NCI-H526 treated with DMSO at 0.1 percent for 48 hours (cell line): ENCODE measurements at places on chromosomes 4 and X.

DNA sequence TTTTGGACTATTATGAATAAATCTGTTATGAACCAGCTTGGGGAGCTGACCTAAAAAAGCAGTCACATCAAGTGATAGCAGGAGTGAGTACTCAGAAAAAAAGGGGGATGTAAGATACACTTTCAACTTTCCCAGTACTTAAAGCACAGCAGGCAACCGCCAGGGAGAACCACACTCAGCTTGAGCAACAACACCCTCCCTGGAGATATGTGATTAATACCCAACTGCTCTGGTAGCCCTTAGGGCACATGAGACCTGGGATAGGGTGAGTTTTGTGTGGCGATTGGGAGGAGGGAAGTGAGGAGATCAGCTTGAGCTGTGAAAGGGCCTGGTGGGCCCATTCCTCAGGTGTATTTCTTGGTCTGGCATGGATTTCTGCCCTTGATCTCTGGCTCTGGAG lies 220.3 kb upstream of the SFRP2 start:
- DNase-seq = no peak

GRCh38 chr4:168291242-168291641 lies 27.3 kb downstream of the DDX60 start:
- no peak for DNase-seq

- DNase-seq = no peak
Measured at GRCh38 chrX:149516604-149517003, 11.5 kb upstream of the IDS start.

DNA sequence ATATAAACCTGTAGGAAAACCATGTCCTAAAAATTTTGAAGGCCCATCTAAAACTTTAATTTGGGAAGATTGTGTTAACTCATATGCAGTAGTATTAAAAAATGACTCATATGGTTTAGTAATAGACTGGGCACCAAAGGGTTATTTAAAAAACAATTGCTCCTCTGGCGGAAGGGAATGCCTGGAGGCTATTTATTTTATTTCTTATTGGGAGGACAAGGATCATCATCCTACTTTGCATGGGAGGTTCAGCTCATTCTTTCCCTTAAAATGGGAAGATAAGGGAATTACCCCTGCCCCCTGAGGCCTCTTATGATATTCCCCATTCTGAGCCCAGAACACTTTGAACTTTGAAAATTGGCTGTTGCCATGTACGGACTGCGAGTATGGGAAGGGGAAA lies 29.7 kb upstream of the MGST2 start:
- no peak for DNase-seq

DNA sequence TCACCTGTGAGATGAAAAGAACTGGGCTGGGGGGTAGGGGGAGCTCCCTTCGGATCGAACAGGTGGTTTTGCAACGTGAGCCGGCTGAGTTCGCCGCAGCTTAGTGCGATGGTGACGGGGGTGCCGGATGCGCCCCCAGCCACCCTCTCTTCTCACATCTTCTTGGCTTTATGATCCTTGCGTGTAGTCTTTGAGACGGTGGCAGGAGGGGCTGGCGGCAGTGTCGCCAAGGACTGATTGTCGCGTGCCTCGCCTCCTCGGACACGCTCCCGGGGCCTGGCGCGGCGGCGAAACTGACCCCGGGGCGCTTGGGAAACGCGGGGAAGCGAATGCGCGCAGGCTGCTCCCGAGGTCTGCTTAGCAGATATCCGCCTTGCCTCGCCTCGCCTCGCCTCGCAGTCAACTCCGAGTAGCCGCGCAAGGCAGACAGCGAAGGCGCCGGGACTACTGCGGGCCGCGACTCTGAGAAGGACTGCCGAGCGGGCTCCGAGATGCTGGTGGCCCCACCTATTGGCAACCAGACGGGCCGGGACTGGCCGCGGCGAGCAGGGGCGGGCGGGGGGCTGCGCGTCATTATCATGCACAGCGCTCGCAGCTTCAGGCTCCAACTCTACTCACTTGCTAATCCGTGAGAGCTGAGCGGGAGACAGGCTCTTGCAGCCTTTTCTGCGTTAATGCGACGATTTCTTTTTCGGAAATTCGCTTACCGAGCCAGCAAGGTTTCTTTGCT lies 1.5 kb downstream of the GRID2 start:
- DNase-seq = peak; percentile 26

GRCh38 chr4:31068257-31069075 lies 348.3 kb downstream of the PCDH7 start:
- no peak for DNase-seq

- peak; percentile 96 for DNase-seq
Measured at GRCh38 chr4:3201718-3202702, 46.9 kb upstream of the MSANTD1 start.

DNA sequence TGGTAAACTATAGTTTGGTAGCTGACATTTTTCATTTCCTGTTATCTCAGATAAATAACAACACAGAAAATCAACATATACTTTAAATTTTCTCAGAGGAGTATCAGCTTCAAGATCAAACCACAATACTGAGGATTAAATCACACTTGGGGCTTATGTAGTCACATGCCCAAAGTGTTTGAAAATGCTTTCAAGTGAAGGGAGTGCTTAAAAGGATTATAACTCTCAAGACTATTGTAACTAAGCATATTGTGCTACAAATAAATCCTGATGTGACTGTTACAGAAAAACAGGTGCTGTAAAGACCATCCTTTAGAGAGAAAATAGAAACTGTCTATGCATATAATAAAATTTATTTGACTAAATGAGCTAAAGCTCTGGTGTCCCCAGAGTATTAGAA lies 887.6 kb downstream of the ADGRL3 start:
- no peak for DNase-seq

DNA sequence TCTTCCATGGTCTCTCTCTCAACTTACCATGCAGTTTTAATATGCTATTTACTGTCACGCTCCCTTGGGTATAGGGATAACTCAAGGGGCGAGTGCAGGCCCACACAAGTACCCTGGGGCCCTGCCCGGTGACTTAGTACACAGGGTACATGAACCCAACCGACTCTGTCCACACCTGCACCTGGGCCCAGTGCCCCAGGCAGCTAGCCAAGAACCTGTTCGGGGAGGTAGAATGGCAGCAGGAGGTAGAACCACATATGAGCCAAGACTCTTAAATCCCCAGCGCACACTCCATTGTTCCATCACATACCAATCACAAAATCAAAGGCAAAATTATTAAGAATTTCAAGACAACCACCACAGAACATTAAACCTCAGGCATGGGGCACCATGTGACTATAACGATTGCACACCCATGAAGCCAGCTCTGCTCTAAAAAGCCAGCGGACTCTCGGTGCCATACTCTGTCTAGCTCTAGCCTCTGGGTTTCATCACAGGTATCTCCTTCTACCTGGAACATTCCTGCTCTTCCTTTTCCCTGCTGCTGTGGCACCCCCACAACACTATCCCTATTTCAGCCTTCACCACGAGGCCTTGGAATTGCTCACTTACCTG lies 14.6 kb downstream of the PHF8 start:
- peak; percentile 68 for DNase-seq

DNA sequence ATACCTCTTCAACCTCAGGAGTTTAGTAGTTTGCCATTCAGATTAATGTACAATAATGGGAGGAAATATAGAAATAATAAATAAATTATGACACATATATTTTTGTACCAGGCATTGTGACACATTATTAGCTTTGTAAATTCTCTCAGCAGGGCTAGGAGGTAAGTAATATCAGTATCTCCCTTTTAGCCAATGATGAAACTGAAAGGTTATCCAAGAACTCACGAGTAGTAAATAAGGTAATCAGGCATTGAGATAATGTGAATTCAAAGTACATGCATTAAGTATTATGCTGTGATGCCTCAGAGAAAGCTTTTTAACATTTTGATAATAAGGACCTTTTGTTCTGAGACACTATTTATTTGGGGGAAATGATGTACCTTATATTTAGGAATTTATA lies 5.3 kb upstream of the ARAP2 start:
- no peak for DNase-seq

- no peak for DNase-seq
Measured at GRCh38 chr4:156729416-156729815, 242.2 kb downstream of the PDGFC start.

DNA sequence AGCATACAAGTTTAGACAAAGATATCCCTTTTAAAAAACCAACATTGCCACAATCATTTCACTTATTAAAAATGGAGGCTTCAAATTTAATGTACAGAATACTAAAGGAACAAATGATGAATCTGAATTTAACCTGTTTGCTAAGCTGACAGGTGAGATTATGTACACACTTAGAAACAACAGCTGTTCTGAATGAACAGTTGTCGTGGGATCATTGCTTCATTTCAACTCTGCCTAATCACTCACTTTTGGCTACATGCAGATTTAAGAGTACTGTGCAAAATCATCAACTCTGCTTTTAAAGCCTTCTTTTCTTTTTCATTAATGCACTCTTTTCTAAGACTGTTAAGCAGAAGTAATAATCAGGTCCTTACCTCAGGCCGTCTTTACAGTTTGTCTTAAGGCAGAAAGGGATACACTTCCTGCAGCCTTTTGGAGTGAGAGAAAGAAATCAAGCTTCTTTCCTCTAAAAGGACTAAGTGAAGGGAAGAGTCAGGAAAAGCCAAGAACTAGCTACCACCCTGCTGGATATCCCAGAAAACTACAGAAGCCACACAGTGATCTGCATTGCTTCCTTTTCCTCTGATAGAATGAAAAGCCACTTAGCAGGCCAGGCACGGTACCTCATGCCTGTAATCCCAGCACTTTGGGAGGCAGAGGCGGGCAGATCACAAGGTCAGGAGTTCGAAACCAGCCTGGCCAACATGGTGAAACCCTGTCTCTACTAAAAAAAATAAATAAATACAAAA lies 54.7 kb upstream of the NPNT start:
- no peak for DNase-seq

GRCh38 chrX:41670112-41670511 lies 18.7 kb upstream of the GPR34 start:
- no peak for DNase-seq

DNA sequence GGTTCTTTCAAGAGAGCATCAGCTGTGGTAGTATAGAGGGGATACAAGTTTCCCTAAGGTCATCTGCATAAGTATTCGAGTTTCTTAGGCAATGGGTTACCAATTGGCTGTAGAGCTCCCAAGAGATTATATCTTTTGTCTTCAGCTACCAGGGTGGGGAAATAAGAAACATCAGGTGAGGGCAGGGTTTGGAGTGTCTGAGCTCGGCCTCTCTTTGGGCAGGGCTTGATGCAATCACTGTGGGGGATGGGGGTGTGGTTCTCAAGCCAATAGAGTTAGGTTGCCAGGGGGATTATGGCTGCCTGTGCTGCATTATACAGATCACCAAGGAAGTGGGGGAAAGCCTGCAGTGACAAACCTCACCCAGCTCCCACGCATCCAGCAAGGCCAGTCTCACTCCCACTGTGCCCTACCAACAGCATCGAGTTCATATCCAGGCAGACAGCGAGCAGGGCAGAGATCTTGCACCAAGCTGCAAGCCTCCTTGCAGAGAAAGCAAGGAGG lies 172.1 kb upstream of the MAGEE2 start:
- DNase-seq = no peak

DNA sequence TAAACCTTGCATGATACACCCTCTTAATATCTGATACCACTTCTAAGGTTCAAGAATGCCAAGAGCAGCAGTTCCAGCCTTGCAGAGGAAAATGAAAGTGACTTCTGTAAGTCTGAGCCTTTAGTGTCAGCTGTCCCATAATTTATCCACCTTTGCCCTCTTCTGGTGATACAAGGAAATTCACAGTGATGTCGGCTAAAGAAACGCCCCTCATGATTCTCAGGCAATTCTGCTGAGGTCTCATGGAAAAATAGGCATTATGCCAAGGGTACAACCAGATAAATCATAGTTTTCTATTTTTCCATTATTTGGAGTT lies 172.2 kb upstream of the CXCL13 start:
- peak; percentile 18 for DNase-seq

- DNase-seq = no peak
Measured at GRCh38 chr4:187289371-187289770, 565.7 kb upstream of the FAT1 start.
